ENCODE measurements at places on chromosomes 11 and 22. TPM values are rescaled to one million over a fixed set of nuclear protein-coding genes. Genes with fewer than 3 reads are reported as not detected.

GRCh38 chr11:9158898-9159391 lies 67.5 kb upstream of the SCUBE2 start:
- DNase-seq: no peak

- DNase-seq: peak; percentile 57
Measured at GRCh38 chr11:72430741-72431570, 3.4 kb downstream of the CLPB start.

GRCh38 chr11:85590848-85591483 lies 36.2 kb downstream of the DLG2 start:
- DNase-seq: peak; percentile 11

DNA sequence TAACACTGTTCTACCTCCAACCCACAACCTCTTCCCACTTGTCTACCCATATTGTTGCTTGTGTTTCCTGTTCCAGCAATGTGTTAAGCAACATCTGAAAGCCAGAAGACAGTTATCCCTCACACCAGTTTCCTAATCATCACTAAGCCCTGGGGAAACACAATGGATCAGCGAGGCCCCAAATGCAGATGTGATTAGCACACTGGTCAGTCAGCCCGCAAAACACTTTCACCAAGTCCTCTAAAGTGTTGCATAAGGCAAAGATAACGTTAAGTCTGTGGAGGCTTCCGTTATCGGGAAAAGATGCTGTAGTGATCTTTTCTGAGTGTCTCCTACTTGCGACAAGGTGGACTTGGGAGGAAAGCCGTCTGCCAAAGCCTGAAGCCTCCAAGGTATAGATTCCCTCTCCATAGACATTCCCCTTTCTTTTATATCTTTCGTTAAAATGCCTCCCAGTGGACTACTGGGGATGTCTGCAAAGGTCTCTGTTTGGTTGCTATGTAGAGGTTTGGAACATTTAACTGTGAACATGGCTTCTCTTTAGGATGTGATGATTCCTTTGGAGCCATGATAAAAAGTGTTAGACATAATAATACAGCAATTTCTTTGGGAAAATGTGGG lies at the start of gene MS4A3:
Gene MS4A3, plus strand, starts transcription at position 317 of the 621 bp plus-strand sequence. CDS start 4,496 bp downstream, outside the sequence.
- DNase-seq: peak; percentile 46

Gene MISFA
- 6.3 TPM for total RNA-seq

DNA sequence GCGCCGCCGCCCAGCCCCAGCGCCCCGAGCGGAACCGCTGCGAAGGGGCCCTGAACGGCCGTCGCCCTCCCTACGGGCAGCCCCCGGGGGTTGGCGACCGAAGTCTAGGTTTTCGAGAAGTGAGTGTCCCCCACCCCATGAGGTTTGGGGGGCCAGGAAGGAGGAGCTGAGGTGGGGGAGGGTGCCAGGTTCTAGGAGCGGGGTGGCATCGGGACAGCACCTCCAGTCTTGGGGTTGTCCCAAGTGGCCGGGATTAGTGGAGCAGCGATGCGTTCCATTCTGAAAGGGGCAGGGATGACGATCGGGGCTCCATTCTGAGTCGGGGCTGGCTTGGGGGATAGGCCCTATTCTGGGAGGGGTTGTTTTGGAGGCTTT lies 408 bp downstream of the PPP2R5B start:
- peak; percentile 64 for DNase-seq

Gene NPTXR
- 3.0 TPM for total RNA-seq

Gene TEF
- total RNA-seq: 2.8 TPM

- DNase-seq: no peak
Measured at GRCh38 chr11:59012398-59013265, 73.3 kb downstream of the GLYATL1 start.

Data from K562 (cell line).